Fibroblast of the aortic adventitia (primary cell): ENCODE measurements at places on chromosomes 5 and 9. TPM values are rescaled to one million over a fixed set of nuclear protein-coding genes. Genes with fewer than 3 reads are reported as not detected.

Gene IL9
- total RNA-seq: not detected in 2 replicates

Gene CAMK4
- total RNA-seq: 2.9 and 5.4 TPM in 2 replicates

Gene CD72
- total RNA-seq: 1.1 and 1.9 TPM in 2 replicates

Gene GPR21
- total RNA-seq: 1.9 TPM in 1 of 2 replicates, not detected in the other

Gene HSPA4
- total RNA-seq: 128 and 169 TPM in 2 replicates

Gene ACOT12
- total RNA-seq: 0.27 TPM in 1 of 2 replicates, not detected in the other

Gene ADAMTS13
- total RNA-seq: 1.4 and 2.1 TPM in 2 replicates

Gene NKD2
- 0.81 TPM in 1 of 2 replicates, not detected in the other for total RNA-seq

Gene IL3
- total RNA-seq: not detected in 2 replicates

Gene ABCA1
- total RNA-seq: 40.1 and 45.0 TPM in 2 replicates
